Ovary (tissue), 10 donors: ENCODE measurements at places on chromosomes 3 and 15. TPM values are rescaled to one million over a fixed set of nuclear protein-coding genes. Genes with fewer than 3 reads are reported as not detected.

Gene CPB1
- 19.1 TPM for total RNA-seq

Gene SPINT1
- 131 TPM for total RNA-seq

DNA sequence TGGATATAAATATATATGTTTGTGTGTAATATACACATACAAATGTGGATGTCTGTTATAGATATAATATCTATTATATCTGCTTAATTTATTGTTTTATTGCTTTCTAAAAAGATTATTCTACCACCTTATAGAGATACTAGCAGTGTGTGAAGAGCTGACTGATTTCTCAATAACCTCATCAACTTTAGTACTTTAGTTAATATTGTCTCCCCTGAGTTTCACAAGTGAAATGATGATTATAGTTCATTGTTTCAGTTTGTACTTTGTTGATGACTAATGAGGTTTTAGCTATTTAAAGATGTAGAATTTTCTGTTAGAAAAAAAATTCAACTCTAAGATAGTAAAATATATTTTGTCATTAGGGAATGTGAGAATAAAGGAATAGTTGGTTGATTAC lies 11.4 kb downstream of the RSRC1 start:
- DNase-seq: no peak
- no peak overlapping the region for H3K4me3 ChIP-seq
- no peaks in the 10 kb centered on the region for H3K36me3 ChIP-seq
- H3K4me1 ChIP-seq: no peaks in the 10 kb centered on the region
- no peaks in the 10 kb centered on the region for H3K27me3 ChIP-seq

DNA sequence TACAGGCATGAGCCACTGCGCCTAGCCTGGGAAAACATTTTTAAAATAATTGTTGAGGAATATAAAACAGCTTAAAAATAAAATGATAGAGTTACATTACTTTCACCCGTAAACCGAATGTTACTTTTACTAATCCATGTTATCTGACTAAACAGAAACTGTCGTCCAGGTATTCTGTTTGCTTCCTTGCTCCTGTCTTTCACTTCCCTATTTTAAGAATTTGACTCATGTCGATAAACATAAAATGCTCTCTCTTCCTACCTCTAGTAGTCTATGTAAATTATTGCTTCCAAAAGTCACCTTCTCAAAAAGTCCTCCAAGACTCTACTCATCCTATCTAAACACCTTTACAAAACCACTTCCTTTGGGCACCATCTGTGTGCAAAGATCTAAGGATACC lies 216.4 kb downstream of the RBMS3 start:
- no peaks in the 10 kb centered on the region for H3K27me3 ChIP-seq
- H3K4me3 ChIP-seq: no peak overlapping the region
- DNase-seq: no peak
- no peaks in the 10 kb centered on the region for H3K36me3 ChIP-seq

- H3K27me3 ChIP-seq: no peaks in the 10 kb centered on the region
- no peaks in the 10 kb centered on the region for H3K36me3 ChIP-seq
- H3K4me1 ChIP-seq: peaks cover 5% of the 10 kb centered on the region
- H3K27ac ChIP-seq: no peak overlapping the region
These were observed 25.8 kb upstream of the PLA2G4E start for GRCh38 chr15:42046597-42046996.

Gene FBXL22
- 1.9 TPM for total RNA-seq

DNA sequence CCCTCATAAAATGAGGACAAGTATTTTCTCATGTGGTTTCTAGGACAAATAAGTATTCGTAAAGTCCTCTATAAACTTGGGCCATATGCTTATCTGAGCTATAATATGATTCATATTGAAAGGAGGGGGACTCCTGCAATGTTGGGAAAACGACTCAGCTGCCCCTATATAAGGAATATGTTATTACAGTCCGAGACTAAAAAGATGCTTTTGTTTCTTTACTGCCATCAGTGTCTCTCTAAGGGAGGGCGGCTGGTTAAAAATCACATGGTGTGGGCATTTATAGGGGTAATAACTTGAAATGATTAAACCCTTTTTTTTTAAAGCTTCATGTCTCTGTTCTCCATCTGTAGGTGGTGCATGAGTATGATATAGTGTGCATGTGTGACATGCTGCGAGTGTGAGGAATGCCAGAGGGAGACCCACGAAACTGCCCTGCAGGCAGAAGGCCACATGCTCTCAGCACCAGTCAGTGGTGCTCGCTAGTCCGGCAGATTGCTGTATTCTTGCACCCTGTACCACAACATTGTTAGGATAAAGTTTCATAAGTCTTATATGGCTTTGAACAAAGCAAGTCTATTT lies 256.0 kb upstream of the CTDSPL start:
- H3K36me3 ChIP-seq: no peaks in the 10 kb centered on the region
- H3K4me3 ChIP-seq: no peak overlapping the region
- DNase-seq: no peak
- H3K4me1 ChIP-seq: peaks cover 5% of the 10 kb centered on the region
- no peak overlapping the region for H3K27ac ChIP-seq

DNA sequence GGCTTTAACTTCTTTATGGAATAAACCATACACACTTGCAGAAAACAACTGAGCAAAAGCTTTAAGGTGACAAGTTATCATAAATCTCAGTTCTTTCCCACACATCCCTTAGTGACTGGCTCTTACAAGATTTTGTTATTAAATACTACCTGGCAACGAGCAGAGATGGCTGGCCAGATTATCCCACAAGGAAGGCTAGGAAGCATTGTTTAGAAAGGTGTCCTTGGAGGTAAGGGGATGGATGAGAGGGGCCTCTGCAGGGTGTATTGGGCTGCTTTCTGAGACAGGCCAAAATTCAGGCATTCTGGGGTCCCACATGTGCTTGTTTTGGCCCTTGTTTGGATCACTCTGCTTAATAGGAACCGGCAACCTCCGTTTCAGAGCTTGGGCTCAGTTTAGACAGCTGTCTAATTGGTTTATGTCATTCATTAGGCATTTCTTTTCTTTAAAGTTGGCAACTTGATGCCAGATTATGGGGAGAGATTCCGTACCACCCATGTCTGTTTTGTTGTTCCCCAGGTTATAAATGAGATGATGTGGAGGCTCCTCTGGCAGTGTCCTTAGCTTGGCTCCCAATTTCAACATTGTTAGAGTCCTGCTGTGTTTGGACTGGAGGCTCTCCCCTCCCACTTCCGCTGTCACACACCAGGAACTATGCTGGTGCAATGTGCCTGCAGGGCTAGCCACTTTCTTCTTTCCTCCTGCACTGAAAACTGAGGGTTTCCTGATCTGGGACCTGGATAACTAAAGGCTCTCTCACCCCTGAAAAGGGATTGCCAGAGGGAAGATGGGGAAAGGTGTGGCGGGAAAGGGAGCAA lies 121.1 kb downstream of the TPRG1 start:
- H3K27me3 ChIP-seq: no peaks in the 10 kb centered on the region
- no peak overlapping the region for H3K4me3 ChIP-seq
- DNase-seq: no peak
- H3K36me3 ChIP-seq: no peaks in the 10 kb centered on the region
- H3K4me1 ChIP-seq: no peaks in the 10 kb centered on the region

- no peaks in the 10 kb centered on the region for H3K4me1 ChIP-seq
- H3K36me3 ChIP-seq: no peaks in the 10 kb centered on the region
- H3K27ac ChIP-seq: no peak overlapping the region
- H3K27me3 ChIP-seq: no peaks in the 10 kb centered on the region
These were observed 312.3 kb downstream of the ZBBX start for GRCh38 chr3:167067787-167068161.

DNA sequence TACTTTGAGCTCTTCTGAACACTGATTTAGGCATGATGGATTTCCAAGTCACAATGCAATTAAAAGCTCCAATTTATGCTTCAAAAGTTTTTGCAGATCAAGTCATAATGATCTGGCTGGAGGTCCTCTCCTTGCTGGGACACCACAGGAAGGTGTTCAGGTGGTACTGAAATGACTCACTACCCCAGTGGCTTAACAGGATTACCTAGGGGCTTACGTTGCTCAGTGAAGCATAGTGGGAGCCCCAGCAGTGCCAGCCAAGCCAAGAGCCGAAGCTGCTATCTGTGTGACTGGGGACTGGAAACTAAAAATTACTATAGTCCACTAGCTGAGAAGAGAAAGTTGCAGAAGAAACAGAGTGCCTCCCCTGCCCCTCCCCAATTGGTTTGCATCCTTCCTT lies 110.1 kb upstream of the LPP start:
- no peak for DNase-seq
- no peak overlapping the region for H3K27ac ChIP-seq
- H3K4me3 ChIP-seq: no peak overlapping the region
- H3K36me3 ChIP-seq: no peaks in the 10 kb centered on the region
- no peaks in the 10 kb centered on the region for H3K27me3 ChIP-seq
- no peaks in the 10 kb centered on the region for H3K4me1 ChIP-seq

GRCh38 chr3:43919029-43919428 lies 228.3 kb downstream of the ABHD5 start:
- H3K27me3 ChIP-seq: no peaks in the 10 kb centered on the region
- H3K27ac ChIP-seq: no peak overlapping the region
- no peak for DNase-seq
- H3K4me3 ChIP-seq: no peak overlapping the region
- H3K4me1 ChIP-seq: no peaks in the 10 kb centered on the region

Gene CTXND1
- 0.42 TPM for total RNA-seq

Gene CHST13
- 0.31 TPM for total RNA-seq

DNA sequence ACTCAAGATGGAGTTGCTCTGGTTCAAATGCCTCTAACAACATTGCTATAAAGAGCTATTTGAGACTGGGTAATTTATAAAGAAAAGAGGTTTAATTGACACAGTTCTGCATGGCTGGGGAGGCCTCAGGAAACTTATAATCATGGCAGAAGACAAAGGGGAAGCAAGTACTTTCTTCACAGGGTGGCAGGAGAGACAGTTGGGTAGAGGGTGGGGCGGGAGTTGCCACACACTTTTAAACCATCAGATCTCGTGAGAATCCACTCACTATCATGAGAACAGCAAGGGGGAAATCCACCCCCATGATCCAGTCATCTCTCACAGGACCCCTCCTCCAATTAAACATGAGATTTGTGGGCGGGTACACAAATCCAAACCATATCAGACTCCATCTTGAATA lies 30.7 kb downstream of the MAP2K5 start:
- no peaks in the 10 kb centered on the region for H3K36me3 ChIP-seq
- no peaks in the 10 kb centered on the region for H3K27me3 ChIP-seq
- H3K4me1 ChIP-seq: no peaks in the 10 kb centered on the region
- no peak overlapping the region for H3K4me3 ChIP-seq
- H3K27ac ChIP-seq: no peak overlapping the region
- DNase-seq: no peak

DNA sequence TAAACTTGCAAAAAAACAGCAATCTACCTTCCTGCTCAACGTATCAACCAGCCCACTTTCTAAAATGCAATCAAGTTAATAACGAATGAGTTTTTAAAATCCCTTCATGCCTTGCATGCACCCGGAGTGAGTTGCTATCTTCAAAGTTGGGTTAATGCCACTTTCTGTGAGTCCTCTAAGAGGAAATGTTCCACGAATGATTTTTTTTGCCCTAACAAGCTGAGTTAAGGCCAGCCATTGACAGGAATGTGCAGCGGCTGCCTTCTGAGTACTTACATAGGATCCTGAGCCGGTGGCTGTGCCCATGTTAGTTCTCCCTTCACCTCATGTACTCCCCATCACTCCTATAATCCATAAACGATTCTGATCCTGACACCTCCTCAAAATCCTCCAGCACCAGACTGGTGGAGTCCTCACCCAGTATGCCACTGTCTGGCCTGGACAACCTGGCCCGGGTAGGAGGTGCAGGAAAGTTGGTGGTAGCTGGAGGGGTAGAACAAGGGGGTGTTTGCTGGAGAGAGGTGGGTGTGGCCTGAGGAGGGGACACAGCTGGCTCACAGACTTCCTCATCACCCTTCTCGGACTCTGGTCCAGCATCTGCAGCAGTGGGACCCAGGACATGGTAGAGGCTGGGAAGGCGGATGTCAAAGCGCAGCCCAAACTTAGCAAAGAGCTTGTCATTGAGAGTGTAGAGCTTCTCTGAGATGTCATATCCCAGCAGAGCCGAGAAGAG lies 12.4 kb downstream of the POPDC2 start:
- H3K27me3 ChIP-seq: no peaks in the 10 kb centered on the region
- H3K4me1 ChIP-seq: peaks cover 7% of the 10 kb centered on the region
- H3K36me3 ChIP-seq: no peaks in the 10 kb centered on the region
- DNase-seq: no peak
- no peak overlapping the region for H3K4me3 ChIP-seq

DNA sequence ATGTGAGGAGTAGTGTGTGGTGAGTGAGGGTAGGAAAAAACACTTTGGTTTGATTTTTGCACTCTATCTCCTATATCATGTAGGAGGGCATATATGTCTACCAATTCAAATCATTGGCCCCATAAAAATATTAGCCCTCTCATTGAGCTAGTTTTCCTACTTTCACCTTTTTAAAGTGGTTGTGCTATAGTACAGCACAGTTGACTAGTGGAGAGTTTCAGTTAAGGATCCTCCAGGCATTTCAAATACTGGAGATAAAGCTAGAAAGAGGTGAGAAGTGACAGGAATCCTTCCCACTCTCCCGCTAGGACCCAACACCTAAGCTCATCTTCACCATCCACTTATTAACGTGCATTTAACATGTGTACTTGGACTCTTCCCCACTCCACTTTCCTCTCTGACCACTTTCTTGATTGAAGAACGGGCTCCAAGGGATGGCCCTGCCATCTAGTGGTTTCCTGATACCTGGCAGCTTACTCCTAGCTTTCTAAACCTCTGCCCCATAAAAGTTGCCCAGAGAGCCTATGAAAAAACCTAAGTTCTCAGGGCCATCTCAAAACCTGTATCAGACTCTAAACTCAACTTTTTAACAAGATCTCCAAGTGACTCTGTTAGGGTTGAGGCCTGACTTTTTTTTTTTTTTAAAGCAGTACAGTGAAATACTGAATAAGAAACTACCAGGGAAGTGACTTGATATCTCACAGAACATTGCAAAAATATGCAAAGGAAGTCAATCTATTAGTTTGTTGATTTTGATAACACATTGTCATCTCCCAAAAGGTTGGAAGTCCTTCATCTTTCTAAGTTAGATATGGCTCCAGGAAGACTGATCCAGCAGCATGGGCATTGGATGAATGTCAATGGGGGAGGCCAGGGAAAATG lies 17.9 kb downstream of the IL12A start:
- H3K36me3 ChIP-seq: no peaks in the 10 kb centered on the region
- H3K4me3 ChIP-seq: no peak overlapping the region
- no peaks in the 10 kb centered on the region for H3K4me1 ChIP-seq
- no peak overlapping the region for H3K27ac ChIP-seq

GRCh38 chr3:99751649-99752048 lies 66.0 kb upstream of the CMSS1 start:
- no peak overlapping the region for H3K27ac ChIP-seq
- no peak overlapping the region for H3K4me3 ChIP-seq
- peaks cover 2% of the 10 kb centered on the region for H3K4me1 ChIP-seq
- no peaks in the 10 kb centered on the region for H3K27me3 ChIP-seq
- H3K36me3 ChIP-seq: no peaks in the 10 kb centered on the region
- no peak for DNase-seq

GRCh38 chr3:14863333-14864100 lies 44.8 kb downstream of the FGD5 start:
- H3K36me3 ChIP-seq: no peaks in the 10 kb centered on the region
- H3K4me3 ChIP-seq: no peak overlapping the region
- no peak overlapping the region for H3K27ac ChIP-seq
- H3K4me1 ChIP-seq: peaks cover 6% of the 10 kb centered on the region

GRCh38 chr3:174685796-174686195 lies 173.3 kb upstream of the NAALADL2 start:
- DNase-seq: no peak
- H3K27me3 ChIP-seq: no peaks in the 10 kb centered on the region
- no peak overlapping the region for H3K4me3 ChIP-seq
- H3K27ac ChIP-seq: no peak overlapping the region
- no peaks in the 10 kb centered on the region for H3K36me3 ChIP-seq
